SK-N-DZ (cell line): ENCODE measurements at places on chromosomes 2 and 18.

- peak; percentile 74 for DNase-seq
Observed at GRCh38 chr2:227366769-227367426, 12.2 kb downstream of the TM4SF20 start.

DNA sequence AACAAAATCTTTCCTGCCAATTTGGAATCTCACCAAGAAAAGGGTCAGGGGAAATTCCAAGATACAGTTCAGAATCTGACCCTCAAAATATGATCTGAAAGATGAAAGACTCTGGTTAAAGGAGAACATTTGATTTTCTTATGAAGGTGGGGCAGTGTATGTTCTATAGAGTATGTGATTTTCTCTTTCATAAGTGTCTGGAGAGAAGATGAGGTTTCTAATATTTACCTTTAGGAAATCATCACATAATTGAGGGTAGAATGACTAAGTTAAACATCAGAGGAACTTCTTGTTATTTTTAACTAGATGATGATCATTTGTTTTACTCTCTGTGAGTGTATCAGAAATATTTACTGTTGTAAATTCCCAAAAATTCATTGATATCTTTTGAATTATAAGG is 27.8 kb upstream of the MBOAT2 start:
- no peak for DNase-seq

DNA sequence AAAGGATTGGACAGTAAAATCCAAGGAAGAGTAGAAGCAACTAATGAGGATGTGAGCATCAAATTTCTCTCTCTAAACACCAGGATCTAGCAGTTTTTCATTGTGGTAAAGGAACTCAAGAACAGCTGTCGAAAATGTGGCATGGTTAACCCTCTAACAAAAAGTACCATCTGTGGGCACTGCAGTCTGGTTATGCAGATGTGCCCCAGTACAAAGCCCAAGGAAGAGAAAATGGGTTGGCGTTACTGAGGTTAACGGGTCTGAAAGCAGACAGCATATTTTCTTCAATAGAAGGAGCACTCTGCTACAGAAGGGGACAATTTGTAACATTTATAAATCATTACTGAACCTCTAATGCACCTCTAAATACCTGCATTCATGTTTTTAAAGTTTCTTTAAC is 253.0 kb upstream of the HNRNPA3 start:
- no peak for DNase-seq

GRCh38 chr2:26521054-26521912 is 43.4 kb upstream of the OTOF start:
- DNase-seq: peak; percentile 49

DNA sequence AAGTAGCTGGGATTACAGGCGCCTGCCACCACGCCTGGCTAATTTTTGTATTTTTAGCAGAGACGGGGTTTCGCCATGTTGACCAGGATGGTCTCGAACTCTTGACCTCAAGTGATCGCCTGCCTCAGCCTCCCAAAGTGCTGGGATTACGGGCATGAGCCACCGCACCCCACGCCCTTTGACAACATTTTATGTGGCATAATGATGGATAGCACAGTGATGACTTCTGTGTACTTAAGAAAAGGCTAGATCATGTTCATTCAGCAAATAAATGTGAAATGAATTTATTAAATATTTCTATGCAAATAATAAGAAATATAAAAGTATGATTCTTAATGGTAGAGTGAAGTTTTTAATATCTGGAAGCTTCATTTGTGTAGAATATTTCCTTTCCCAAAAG is 2.6 kb upstream of the HTR2B start:
- no peak for DNase-seq

GRCh38 chr2:147558620-147559019 is 286.2 kb upstream of the ACVR2A start:
- DNase-seq: no peak

DNA sequence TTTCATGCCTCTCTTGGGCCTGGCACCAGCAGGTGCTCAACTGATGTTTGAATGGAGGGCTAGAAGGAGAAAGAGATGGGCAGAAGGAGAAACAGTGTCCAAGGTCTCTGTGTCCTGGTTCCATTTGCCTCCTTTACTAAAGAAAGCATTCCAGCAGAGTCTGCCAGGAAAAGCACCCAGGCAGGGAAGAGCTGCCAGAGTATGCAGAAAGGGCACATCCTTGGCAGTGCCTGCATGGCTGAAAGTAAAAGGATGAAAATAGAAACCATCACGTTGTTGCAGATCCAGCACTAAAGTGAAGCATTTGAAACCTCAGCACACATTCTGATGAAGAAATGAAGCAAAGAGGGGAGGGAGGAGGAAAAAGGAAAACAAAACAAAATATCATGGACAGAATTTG is 142.2 kb downstream of the ESCO1 start:
- DNase-seq: no peak

GRCh38 chr2:50556934-50557575 is 474.9 kb downstream of the NRXN1 start:
- no peak for DNase-seq

DNA sequence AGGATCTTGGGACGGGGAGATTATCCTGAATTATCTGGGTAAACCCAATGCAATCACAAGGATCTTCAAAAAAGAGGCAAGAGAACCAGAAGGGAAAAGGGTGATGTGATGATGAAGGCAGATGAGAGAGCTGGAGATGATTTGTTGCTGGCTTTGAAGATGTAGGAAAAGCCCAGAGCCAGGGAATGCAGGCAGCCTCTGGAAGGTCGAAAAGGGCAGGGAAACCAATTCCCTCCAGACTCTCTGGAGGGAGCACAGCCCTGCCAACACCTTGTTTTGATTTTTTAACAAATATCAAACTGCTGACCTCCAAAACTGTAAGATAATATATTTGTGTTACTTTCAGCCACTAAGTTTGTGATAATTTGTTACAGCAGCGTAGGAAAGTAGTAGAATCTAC is 48.9 kb upstream of the IL1R2 start:
- DNase-seq: no peak

DNA sequence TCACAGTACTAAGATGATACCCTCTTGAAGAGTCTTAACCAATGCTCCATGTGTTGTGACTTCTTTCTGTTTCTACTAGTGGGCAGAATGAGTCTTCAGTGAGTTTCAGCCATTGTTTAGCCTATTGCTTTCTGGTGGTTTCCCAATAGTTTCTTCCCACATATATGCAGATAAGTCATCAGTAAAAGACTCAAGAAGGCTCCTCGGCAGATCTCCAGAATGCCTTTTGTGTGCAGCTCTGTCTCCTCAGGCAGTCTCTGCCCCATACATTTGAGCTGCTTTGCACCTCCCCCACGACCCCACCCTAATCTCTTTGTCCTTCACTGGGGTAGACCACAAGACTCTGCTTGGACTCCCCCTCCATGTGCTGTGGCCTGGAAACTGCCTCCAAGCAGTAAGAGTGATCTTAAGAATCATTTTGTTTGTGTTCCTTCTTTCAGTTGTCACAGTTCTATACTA is 71.6 kb upstream of the CHRNA1 start:
- DNase-seq: no peak

GRCh38 chr2:207791579-207792243 is 22.0 kb upstream of the FZD5 start:
- DNase-seq: no peak

GRCh38 chr2:172214252-172214651 is 111.6 kb upstream of the DLX2 start:
- DNase-seq: no peak

DNA sequence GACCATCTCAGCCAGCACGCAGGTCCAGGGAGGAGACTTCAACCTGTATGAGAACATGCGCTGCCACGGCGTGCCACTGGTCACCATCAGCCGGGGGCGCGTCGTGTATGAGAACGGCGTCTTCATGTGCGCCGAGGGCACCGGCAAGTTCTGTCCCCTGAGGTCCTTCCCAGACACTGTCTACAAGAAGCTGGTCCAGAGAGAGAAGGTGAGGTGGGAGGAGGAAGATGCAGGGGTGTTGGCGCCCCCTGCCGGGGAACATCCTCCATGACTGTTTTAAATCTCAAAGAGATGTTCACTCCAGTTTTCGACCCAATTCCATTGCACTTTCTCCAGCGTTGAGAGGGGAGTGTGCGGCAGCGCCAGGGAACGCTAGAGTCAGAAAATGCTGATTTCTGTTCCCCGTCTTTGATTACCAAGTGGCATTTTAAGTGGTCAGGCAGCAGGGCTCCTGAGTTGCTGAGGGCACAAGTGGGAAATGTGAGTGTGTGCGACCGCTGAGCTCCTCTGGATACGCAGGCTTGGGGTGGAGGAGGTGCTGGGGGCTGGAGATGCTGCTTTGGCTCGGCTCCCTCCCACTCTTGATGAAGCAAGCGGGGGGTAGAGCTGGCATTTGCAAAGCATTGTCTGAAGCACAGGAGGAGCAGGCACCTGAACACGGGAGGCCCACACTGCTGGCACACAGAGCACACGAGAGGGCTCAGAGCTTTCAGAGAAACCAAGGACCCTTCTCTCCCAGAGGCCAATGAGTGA is 27.7 kb upstream of the MAPRE3 start:
- DNase-seq: peak; percentile 64

DNA sequence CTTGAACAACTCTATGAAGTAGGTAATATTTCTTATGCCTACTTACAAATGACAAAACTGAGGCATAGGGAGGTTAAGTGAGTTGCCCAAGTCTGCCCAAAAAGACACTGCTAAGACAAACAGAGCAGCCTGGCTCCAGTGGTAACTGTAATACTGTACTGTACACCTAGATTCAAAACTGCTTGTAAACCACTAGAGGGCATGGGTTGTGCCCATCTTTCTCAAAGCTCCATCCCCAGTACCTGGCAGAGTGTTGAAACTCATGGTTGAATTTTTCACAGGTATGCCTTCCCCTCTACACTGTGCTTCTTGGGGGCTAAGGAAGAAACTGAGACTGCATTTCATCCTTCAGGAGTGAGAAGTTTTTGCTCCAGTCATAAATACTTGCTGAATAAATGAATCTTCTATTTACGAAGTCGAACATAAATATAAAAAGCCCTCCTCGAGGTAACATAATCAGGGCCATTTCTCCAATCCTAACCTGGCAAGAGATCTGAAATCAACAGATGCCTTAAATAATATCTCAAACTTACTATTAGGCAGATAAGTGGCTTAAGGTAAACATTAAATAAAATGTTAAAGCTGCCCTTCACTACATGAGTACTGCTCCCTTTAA is 2.0 kb downstream of the PPP4R1 start:
- DNase-seq: peak; percentile 53
